Activated naive CD4-positive, alpha-beta T cell treated with anti-CD3 and anti-CD28 coated beads for 36 hours (primary cell): ENCODE measurements at places on chromosomes 13 and 19.

GRCh38 chr13:24745861-24746617 lies 17.9 kb upstream of the RNF17 start:
- DNase-seq = no peak

DNA sequence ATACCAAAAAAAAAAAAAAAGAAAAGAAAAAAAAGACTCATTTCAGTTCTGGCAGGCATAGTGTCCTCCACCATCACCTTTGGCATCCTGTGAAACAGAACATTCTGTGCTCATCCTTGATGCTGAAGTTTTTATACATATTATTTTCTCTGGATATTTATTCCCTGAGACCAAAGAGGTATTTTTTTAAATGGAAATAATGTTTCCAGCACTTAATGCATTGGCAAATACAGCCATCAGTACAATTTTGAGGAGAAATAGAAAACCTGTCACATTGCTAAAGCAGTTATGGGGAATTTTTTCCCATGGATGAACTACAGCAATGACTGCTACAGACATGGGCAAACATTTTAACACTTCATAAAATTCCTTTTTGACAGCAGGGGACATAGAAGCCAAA lies 312.4 kb downstream of the DNAJC15 start:
- DNase-seq = no peak

DNA sequence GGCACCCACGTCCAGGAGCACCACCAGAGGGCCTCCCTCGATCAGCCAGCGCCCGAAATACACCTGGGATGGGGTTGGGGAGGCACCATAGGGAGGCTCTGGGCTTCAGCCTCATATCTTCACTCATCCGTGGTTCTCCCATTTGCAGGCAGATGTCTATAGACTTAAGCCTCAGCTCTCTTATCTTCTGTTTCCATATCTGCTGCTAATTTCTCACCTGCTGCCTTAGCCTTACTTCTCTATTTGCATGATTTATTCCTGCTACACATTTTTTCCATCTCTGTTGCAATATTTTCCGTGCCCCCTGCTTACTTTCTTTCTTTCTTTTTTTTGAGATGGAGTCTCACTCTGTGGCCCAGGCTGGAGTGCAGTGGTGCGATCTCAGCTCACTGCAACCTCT lies 5.8 kb downstream of the GYS1 start:
- no peak for DNase-seq

- DNase-seq = no peak
These were observed 350.2 kb downstream of the IRS2 start for GRCh38 chr13:109436055-109436622.

DNA sequence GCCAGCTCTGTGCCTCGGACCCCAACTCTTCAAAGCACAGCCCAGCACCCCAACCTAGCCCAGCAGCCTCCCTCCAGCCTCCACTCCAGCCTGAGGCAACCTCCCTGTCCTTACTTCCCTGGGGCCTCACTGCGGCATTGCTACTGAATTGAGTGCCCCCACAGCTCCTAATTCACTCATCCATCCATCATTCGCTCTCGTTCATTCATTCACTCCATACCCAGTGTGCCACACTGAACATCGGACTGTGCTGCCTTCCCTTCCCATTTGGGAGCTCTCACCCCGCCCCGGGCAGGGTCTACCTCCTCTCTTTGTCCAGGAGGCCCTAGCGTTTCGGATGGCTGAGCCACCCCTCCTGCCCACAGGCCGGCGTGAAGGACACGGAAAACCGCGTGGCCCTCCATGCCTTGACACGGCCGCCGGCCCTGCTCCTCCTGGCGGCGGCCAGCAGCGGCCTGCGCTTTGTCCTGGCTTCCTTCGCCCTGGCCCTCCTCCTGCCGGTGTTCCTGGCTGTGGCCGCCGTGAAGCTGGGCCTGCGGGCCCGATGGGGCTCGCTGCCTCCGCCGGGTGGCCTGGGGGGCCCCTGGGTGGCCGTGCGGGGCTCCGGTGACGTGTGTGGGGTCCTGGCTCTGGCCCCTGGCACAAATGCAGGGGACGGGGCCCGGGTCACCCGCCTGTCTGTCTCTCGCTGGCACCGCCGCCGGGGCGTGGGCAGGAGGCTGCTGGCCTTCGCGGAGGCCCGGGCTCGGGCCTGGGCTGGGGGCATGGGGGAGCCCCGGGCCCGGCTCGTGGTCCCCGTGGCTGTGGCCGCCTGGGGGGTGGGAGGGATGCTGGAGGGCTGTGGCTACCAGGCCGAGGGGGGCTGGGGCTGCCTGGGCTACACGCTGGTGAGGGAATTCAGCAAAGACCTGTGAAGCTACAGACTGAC lies 1.3 kb downstream of the NAT14 start:
- DNase-seq = no peak
